ENCODE measurements at places on chromosomes 6 and 20.

DNA sequence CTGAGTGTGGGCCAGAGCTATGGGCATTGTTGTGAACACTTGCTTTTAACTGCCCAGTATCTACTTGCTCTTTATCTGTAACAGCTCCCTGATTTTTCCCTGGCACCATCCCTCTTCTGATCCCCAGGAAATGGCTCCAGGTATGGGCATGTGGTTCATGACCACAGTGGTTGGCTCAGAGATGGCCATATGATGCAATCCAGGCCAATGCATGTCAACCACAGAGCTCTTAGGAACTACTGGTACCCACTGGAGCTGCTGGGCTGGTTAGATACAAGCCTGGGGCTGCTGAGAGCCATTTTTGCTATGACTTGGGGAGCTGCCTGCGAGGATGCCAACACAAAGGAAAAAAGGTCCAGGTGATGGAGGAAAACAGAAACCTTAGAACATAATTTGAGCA lies 55.6 kb downstream of the KCNB1 start:
- no peak for DNase-seq

DNA sequence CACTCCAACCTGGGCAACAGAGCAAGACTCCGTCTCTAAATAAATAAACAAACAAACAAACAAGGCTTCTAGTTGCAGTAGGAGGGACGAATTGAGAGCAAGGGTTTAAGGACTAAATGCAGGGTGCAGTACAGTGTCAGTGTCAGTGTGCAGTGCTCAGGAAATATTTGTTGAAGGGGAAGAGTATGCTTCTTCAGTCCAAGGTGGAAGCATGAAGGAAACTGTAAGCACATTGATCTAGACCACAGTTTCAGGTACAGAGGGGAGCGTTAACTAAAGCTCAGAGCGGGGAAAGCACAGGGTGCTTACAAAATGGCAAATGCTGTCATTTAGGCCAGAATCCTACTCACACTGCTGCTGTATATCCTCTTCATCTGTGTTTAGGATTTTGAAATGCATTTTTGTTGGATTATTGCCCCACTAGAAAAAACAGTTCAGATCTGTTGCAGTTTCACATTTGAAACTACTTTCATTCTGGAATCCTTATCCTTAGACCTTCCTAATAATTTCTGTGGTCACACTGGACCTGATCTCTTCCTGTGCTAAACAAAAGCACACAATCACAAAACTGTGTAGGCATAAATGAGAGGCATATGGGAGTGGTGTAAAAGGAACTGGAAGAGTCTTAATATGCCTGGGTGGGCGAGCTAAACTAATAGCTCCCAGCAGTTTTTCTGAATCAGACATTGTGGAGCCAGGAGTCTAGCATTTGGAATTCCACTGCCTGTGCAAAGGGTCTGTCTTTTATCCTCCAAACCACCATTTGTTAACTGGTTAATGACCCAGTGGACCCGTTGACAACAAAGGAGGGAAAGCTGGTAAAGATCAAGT lies 41.4 kb downstream of the CBFA2T2 start:
- DNase-seq = no peak

- DNase-seq = no peak
Observed at GRCh38 chr20:14848806-14849205, 511.4 kb upstream of the FLRT3 start.

DNA sequence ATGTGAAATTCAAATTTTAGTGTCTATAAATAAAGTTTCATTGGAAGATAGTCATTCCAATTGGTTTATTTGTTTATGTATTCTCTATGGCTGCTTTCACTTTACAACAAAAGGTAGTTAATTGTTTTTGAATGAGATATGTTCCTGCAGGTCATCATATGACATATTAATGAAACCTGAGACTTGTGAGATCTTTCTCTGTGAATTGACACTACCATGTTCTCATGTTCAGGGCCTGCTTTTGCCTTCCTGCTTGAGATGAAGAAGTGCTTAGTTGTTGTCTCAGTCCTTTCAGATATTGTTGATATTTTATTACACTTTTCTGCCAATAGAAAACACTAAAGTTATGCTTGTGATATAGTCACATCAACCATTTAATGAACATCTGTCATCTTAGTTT lies 132.5 kb downstream of the UTRN start:
- DNase-seq = no peak

DNA sequence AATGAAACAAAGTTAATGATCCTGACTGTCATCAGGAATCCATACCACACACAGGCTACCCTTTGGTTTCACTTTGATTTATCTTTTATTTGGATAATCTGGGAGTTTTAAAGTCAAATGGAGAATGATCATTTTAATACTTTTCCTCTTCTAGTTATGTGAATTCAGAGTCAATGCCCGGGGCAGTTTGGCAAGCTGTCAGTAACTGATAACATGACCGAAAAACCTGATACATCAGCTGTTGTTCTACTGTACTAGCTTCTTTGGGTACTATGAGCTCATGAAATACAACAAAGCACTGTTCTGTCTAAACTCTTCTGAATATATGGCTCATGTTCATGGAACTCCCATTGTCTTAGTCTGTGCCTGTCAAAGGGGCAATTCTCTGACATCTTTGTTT lies 30.2 kb downstream of the KLHL31 start:
- DNase-seq = no peak

GRCh38 chr6:6795393-6795792 lies 206.9 kb downstream of the LY86 start:
- no peak for DNase-seq

DNA sequence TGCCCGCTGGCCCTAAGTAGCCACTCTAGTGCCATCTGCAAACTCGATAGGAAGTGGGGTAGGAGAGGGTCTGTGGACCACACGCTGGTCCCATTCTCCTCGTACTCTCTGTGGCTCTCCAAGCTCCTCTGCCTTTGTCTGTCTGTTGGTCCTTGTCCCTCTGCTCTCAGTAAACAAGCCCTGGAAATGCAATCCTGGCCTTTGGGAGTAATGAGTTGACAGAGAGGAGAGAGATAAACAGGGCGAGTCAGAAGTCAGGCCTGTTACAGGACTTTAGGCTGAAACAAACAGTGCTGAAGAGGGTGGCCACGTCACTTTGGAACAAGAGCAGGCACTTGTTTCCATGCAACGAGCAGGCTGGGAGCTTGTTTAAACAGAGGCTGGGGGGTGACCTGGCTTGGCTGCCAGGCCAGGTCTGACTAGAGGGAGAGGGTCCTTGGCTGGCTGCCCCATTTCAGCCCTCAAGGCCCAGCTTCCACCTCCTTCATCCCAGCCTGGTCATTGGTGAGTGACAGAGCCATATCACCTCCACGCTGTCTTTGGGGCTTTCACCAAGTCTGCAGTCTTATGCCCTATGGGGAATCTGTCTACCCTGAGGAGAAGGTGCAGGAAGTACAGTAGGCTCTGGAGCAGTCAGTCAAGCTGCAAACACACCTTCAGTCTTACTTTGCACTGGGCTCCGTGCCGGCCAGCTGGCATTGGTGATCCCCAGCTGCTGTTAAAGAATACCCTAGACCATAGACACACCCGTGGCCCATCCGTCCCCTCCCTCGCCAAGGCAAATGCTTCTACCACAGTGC lies 22.6 kb downstream of the FOXP4 start:
- peak; percentile 38 for DNase-seq

DNA sequence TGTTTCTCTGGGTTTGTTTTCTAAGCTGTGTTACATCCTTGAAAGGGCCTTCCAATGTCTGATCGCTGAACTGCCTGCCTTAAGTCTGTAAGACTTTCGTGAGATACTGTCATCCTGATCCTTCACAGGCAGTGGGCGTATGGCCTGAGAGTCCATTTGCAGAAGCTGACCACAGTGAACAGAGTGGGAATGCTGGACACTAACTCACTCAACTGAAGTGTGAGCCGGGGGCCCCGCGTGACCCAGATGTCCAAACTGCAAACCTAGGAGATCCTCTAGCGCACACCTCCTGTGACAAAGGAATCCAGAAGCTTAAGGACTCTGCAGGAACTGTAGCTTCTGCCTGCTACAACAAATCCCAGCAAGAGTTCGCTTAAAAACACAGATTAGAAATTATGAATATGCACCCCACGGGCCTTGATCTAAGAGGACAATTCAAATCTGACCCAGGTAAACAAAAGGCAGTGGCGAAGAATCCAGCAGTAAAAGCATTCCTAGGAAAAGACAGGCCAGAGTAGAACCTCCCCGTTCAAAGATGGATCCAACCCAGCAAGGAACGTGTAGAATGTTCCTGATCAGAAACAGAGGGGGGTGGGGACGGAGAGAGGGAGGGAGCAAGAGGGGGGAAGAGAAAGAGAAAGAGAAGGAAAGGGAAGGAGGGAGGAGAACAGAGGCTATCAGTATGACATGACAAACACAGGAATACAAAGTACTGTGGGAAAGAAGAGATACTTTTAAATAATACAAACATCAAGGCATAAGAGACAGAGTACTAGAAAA lies 135.0 kb upstream of the AFDN start:
- DNase-seq = no peak

- no peak for DNase-seq
Observed at GRCh38 chr20:1391640-1392442, 1.0 kb downstream of the FKBP1A start.
